HS-27A (cell line): ENCODE measurements at places on chromosomes 1 and 21.

DNA sequence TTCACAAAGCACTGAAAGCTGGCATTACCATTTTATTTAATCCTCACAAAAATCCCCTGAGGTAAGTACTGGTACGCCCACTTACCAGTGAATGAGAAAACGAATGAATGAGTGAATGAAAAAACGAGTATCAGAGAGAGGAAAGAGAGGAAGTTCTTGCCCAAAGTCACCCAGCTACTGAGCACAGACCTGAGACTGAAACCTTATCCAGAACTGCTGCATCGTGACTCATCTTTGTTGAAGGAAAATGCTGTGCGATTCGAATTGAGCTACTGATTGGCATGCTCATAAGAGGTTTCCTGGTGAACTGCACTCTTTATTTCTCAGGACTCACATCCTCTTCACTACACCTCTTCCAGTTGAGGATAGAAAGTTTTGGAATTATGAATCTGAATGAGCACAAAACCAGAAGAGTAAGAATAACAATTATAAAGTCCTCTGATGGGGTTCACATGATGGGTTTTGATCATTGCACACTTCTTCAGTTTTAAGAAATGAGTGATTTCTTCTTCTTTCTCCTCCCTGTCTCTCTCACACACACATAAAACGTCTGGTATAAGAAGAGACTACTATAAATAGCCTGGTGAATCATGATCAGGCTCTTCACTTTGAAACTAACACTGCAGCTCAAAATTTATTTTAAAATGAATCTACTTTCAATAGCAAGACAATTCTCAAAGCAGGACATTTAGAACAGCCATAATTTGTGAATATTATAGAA, 32.1 kb downstream of the IL12RB2 start:
- DNase-seq: peak; percentile 50

- DNase-seq: no peak
Measured at GRCh38 chr1:56397409-56397808, 182.0 kb downstream of the PLPP3 start.

GRCh38 chr1:7456722-7457082, 314.4 kb upstream of the VAMP3 start:
- no peak for DNase-seq

DNA sequence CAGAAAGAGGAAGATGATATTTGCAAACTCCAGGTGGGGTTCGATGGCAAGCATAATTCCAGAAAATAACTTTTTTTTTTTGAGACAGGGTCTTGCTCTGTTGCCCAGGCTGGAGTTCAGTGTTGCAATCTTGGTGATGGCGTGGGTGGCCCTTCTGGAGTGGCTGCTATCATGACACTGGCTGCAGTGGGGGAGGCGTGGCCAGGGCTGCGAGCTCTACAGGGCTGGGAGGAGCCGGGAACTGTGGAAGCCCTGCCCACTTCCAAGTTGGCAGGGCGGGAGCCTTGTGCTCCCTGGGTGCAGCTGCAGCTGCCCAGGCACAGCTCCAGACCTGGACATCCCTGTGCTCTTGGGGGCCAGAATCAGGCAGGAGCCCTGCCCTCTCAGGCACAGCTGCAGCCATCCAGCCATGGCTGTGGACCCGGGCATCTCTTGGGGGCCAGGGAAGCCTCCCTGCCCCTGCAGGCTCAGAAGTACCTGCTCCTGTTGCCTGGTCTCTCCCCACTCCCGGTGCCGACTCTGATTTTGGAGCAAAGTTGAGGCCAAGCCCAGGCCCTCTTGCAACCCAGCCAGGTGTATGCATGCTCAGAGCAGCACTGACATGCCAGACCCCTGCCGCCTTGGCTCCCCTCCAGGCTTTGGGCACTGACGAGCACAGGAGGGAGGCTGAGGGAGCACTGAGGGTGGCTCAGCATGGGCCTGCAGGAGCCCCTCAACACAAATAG, 7.2 kb upstream of the BCL10 start:
- no peak for DNase-seq

DNA sequence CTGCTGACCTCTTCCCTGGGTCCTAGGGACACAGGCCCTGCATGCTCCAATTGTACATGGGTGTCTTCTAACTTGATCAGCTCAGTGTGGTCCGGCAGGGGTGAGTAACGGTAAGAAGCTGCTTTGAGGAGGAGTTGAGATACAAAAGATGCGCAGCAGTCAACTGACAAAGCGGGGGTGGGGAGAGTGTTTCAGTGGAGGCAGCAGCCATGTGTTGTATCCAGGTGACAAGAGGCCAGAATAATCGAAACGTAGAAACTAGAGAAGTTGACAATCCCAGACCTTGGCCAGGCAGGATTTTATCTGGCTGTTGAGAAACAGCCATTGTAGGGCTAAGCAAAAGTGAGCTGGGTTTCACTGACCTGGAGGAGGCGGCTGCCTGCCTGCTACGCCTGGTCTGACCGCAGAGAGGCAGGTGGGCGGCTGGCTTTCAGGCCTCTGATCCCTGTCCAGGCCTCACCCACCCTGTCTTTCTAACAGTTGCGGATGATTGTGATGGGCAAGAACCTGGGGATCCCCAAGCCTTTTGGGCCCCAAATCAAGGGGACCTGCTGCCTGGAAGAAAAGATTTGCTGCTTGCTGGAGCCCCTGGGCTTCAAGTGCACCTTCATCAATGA, 28.8 kb downstream of the PADI6 start:
- no peak for DNase-seq

DNA sequence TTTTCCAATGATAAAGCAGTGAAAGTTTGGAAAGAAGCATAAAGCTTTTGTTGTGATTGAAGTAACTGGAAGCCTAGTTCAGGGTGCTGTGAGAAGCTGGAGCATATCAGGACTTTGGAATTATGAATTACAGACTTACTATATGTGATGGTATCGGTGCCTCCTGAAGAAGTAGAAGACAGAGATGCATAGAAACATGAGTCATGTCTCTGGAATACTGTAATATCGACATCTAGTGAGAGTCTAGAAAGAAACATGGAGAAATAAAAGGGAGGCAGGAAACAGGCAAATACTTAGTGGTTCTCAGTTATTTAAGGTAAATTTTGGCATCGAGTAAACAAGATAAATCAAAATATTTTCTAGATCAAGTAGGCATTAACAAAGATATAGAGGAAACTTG, 103.0 kb downstream of the CAMTA1 start:
- no peak for DNase-seq

DNA sequence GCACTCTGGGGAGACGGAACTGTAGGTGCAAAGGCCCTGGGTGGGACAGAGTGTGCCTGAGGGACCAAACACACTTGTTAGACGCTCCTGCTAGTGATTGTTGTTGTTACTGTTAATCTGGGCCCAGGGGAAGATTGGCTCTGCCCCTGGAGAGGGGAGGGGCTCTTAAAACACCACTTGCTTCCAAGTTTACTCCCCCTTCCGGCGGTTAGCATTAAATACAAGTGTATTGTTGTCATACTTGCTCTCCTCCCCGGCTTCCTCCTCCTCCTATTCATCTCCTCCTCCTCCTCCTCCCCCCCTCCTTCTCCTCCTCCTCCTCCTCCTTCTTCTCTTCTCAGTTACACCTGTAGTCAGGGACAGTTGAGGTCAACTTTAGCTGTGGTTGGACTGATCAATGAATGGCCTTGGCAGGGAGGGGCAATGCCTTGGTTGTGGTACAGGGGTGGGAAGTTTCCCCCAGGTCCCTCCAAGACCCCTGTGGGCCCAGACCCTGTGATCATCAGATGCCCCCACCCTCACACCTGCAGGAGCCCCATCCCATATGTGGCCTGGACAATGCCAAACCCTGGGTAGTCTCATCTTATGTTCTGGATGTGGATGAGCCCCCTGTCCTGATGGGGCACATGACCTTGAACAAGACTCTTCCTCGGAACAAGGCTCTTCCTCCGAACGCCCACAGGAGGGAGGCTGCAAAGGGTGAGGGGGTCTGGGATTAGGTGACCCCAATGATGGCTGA, 217.3 kb downstream of the PTPRU start:
- peak; percentile 2 for DNase-seq

DNA sequence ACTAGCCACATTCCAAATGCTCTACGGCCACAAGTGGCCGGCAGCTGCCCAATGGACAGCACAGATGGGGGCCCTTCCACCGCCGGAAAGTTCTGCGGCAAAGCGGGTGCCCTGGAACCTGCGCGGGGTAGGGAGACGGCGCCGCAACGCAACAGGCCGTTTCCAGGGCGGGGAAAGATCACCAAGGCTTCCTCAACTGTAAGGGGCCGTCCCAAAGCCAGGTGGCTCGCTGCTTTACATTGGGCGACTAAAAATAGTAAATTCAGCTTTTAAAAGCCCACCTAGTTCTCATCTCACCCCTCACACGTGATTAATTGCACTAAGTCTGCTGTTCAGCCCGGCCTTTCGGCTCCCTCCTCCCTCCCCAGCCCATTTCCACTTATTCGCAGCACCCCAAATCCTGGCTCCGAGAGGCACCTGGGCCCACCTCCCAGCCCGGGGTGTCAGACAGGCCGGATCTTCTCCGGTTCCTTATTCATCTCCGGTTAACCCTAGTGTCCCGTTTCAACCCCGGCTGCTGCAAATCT, 643 bp downstream of the CFAP298 start:
- DNase-seq: no peak

GRCh38 chr21:41677671-41678015, 89.2 kb downstream of the RIPK4 start:
- DNase-seq: no peak

- no peak for DNase-seq
Measured at GRCh38 chr1:86470859-86471258, 2.1 kb downstream of the CLCA1 start.

- DNase-seq: no peak
Measured at GRCh38 chr21:29104239-29104708, 26.2 kb upstream of the MAP3K7CL start.

- peak; percentile 17 for DNase-seq
Measured at GRCh38 chr1:20255666-20256065, 35.0 kb upstream of the VWA5B1 start.

- DNase-seq: no peak
Measured at GRCh38 chr1:165717918-165718515, 19.7 kb upstream of the ALDH9A1 start.

GRCh38 chr21:41188486-41189149, 20.7 kb downstream of the BACE2 start:
- no peak for DNase-seq

DNA sequence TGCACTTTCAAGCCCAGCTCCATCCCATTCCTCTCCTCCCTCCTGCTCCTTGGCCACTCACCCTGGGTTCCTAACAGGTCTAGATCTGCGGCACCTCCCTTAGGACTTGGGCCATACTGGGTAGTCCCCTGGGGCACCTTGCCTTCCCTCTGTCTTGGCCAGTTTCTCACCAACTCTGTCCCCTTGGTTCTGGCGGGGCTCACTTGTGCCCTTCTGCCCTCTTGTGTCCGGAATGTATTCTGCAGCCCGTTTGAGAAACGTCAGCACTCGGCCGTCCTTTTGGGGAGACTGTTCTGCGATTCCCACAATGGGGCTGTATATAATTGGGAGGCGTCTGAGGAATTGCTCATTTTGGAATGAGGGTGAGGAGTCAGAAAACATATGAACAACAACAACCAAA, 162.4 kb downstream of the ZSCAN20 start:
- no peak for DNase-seq

DNA sequence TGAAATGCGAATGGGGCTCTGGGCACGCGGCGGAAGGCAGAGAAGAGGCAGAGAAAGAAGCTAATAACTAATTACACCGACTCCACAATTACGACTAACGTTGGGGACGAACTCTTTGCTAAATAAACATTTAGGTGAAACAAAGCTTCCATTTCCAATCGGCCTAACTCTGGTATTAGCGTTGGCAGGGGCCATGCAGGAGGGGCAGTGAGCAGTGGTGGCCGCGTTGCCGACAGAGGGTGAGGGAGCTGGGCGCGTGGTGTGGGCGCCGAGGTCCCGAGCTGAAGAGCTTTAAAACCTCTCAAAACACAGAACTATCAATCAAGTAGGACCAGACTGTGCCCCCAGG, 553 bp upstream of the NDUFV3 start:
- DNase-seq: no peak

GRCh38 chr1:184457500-184457899, 70.7 kb downstream of the C1orf21 start:
- no peak for DNase-seq

DNA sequence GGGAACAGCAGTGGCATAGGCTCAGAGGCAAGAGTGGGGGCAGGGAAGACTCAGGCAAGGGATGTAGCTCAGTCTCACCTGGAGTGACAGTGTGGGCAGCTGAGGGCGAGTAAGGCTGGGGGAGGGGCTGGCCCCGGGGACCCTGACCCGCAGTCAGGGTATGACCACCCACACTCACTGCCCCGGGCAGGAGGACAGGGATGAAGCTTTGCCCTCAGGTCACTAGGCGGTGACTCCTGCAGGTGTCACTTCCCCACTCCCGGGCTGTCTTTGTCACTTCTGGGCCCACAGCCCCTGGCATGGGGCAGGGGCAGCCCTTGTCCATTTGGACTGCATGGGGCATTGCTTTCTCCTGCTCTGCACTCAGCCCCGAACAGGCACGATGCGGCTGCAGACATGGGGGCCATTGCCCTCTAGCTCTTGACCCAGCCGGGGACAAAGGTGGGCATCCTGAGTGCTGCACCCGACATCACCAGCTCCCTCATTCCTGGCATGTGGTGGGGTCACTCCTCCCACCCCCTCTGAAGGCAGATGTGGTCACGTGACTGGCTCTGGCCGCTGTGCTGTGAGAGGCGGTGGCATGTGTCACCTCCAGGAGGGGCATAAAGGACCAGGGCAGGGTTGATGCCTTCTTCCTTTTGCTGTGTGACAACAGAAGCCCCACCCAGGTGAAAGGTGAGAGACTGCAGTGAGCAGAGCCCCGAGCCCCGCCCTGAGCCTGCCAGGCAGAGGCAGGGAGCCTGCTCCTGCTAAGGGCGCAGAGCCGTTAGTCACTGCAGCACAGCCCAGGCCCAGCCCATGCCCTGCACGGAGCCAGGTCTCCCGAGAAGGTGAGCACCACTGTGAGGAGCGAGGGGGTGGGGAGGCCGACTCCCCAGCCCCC, 66.0 kb downstream of the MATN1 start:
- DNase-seq: no peak

DNA sequence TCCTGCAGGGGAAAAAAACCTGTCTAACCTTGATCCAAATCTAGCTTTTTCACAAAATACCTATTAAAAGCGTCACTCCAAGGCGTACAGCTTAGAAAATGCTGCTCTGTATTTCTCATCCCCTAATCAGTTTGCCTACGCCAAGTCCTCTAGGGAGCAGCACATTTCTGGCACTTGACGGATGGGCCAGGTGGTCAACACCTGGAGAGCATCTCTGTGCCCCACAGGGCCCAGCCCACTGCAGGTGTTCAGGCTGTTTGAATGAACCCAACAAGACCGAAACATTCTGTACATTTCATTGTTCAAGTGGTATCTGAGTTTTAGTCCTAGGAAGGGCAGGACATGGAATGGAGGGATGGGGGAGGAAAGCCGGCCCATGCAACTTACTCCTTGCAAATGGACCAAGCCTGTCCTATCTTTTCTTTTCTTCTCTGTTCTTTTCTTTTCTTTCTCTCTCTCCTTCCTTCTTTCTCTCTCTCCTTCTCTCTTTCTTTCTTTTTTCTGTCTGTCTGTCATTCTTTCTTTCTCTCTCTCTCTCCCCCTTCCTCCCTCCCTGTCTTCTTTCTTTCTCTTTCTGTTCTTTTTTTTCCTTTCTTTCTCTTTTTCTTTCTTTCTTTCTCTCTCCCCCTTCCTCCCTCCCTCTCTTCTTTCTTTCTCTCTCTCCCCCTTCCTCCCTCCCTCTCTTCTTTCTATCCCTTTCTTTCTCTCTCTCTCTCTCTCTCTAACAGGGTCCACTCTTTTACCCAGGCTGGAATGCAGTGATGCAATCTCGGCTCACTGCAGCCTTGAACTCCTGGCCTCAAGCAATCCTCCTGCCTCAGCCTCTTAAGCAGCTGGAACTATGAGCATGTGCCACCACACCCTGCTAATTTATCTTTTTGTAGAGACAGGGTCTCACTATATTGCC, 29.1 kb downstream of the IGFN1 start:
- no peak for DNase-seq
